ENCODE measurements at places on chromosomes 11 and 22.

DNA sequence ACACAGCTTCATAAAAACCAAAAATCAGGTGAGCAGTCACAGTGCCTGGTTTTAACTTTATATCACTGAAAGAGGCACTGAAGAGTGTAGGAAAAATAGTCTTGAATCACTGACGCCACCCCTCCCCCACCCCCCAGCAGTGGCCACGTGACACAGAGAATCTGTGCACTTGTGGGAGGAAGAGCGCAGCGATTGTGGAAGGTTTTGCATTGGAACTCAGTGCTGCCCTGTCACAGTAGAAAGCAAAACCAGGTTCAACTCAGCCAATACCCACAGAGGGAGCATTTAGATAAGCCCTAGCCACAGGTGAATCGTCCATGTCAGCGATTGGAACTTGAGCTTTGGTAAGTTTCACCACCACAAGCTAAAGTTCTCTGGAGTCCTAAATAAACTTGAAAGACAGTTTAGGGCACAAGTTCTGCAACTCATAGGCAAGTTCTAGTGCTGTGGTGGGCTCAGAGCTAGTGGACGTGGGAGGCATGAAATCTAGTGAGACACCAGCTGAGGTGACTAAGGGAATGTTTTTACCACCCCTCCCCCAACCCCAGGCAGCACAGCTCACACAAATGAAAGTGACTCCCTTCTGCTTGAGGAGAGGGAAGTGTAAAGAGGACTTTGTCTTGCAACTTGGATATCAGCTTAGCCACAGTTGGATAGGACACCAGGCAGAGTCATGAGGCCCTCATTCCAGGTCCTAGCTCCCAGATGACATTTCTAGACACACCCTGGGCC is 13.3 kb downstream of the OR52B2 start:
- DNase-seq = no peak

DNA sequence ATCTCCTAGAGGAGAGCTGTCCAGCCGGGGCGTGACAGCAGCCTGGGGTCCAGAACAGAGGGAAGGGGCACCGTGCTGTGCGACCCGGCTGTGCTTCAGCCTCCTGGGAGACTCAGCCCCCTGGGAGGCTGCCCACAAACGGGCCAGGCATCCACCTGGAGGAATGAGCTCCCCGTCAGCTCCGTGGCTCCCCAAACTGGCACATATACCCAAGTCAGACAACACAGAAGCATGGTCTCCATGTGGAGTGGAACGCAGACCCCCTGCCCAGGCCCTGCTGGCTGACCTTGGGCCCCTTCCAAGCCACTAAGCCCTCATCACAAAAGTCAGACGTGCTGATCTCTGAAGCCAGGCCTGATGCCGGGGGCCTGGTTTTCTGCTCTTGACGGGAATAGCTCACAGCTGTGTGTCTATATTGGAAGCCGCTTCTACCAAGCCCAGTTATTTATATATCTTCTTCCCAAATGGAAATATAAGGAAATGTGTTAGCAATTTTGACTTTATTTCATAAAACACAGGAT is 91.7 kb downstream of the BRD1 start:
- DNase-seq = no peak

GRCh38 chr11:5564259-5565019 is 16.1 kb upstream of the OR52H1 start:
- DNase-seq = no peak

GRCh38 chr11:113805640-113806039 is 26.0 kb downstream of the CLDN25 start:
- DNase-seq = no peak

DNA sequence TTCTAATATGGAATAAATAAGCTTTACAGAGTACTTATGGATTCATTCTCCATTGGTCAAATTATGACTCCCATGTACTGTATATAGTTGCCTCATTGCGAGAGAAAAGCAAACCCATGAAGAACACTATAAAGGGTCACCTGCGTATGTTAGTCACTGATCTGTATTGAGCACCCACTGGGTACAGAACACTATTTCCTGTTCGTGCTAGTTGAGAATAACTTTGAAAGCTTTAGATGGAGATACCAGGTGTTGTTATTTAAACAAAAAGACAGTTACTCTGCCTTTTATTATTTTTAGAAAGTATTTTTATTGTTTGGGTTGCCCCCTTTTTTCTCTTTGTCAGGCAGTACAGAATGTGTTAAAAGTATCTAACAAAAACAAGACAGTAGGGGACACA is 79.9 kb downstream of the DEUP1 start:
- DNase-seq = no peak

GRCh38 chr11:126587541-126587940 is 232.1 kb downstream of the ST3GAL4 start:
- no peak for DNase-seq

DNA sequence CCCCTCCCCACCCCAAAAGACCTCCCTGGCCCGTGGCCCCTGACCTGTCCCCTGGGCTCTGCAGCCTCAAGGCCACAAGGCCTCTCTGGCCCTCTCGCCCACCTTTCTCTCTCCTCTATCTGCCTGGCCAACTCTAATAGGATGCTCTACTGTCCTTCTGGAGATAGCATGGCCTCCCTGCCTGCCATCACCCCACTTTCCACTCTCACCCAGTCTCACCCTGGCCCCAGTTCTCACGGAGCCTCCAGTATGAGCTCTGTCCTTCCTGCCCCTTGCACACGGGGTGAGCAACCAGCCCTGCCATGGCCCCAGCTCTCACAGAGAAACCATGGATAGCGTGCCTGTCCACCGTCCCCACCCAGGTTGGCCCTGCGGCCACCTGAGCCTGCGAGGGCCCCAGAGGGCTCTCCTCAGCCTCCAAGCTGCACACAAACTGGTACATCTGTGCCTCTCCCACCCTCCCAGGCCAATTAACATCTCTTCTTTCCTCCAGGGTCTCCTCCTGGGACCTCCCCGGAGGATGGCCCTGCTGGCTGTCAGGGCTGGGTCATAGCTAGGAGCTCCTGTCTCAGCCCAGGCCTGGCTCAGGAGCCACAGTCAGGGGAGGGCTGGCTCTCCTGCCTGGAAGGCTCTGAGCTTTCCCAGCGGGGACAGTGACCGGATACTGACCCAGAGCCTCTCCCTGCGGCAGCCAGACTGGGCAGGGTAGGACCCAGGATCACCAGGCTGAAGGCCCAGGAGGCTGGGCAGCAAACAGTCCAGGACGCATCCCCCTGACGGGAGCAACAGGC is 22.3 kb downstream of the RTN4R start:
- no peak for DNase-seq

DNA sequence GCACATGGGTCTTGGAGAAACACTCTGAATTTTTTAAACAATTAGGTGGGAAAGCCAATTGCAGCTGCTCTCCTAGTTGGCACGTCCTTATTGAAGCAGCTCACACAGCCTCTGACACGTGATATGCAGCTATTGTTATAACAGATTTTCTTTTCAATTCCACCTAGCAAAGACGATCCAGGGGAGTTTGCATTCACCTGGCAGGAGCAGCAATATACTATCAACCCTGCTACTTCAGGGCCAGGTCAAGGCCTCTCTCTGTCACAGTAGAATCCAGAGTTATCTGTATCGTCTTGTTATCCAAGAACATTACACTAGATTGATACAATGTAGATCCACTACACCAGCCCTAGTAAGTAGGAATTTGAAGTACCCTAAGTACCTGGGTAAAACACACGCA is 8.3 kb downstream of the KRTAP5-11 start:
- DNase-seq = no peak

- DNase-seq = no peak
These were observed 12.4 kb upstream of the SERPIND1 start for GRCh38 chr22:20761536-20761935.

- peak; percentile 18 for DNase-seq
These were observed 7.4 kb downstream of the DUSP8 start for GRCh38 chr11:1564535-1565172.

DNA sequence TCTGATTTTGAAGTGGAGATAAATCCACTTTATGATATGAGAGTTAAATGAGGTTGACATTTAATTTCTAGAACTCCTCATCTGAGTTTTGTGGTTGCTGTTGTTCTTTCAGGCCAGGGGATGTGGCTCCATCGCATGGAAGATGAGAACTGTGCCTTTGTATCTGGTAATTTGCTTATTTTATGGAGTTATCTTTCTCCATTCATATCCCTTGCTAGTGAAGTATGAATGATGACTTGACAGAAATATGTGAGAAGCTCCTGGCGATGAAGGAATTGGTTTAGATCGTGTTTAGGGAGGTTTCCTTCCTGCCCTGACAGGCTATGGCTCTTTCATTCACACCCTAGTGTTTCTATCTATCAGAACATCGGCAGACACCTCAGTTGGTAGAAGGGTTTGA is 393.7 kb downstream of the ETS1 start:
- DNase-seq = no peak

DNA sequence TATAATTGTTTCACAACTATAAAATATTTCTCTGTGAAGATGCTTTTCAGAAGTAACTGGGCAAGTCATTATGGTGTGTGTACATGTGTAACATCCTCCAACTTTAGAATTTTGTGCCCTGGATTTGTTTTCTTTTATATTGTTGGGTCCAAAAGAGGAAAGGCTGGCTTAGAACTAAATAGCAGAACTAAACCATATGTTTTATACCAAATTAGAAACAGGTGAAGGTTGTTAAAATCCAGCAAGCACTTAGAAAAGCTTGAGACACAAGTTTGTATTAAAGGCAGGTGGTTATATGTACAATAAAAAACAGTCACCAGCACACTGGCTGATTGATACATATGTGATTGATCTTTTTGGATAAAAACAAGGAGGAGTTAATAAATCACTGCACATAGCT is 158.5 kb downstream of the WNT11 start:
- peak; percentile 54 for DNase-seq

GRCh38 chr11:130434521-130435223 is 6.3 kb upstream of the ADAMTS8 start:
- peak; percentile 78 for DNase-seq

DNA sequence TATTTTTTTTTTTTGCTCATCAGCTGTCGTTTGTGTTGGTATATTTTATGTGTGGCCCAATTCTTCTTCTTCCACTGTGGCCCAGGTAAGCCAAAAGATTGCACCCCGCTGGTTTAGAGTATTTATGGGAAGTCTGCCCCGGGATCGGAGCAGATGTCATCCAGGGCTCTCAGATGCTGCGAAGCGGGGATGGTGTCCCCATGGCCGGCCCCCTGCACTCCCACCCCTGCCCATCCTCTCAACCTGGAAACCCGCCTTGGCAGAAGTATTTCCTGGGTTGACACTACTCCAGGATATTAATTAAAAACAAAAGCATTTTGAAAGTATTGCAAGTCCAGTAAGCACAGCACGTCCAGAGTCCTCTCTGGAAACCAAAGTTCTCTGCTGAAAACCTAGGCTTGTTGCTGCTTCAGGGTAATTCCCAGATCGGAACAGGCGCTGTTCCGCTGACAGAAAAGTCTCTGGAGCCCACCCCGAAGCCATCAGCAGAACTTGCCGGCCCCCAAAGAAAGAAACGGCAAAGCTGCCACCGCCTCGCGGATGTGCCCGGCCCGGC is 833 bp downstream of the SCUBE2 start:
- DNase-seq = no peak

Data from fibroblast of gingiva (primary cell).